ENCODE measurements at places on chromosomes 2 and 18. TPM values are rescaled to one million over a fixed set of nuclear protein-coding genes. Genes with fewer than 3 reads are reported as not detected.

The UGGT1 gene
- 62.2 TPM for total RNA-seq

The CDH19 gene
- not detected for total RNA-seq

The GTF3C2 gene
- 53.7 TPM for total RNA-seq

The SPTBN1 gene
- 114 TPM for total RNA-seq

The SERPINB2 gene
- not detected for total RNA-seq

The G6PC2 gene
- not detected for total RNA-seq

Data from myometrial cell (primary cell).